ENCODE measurements at places on chromosomes 1 and 21.

GRCh38 chr1:240869071-240869470, 257.1 kb upstream of the GREM2 start:
- DNase-seq = no peak

- no peak for DNase-seq
Observed at GRCh38 chr1:45530632-45531135, 9.0 kb upstream of the PRDX1 start.

- DNase-seq = no peak
Observed at GRCh38 chr1:18278946-18279345, 171.3 kb downstream of the IGSF21 start.

- no peak for DNase-seq
Observed at GRCh38 chr1:115877511-115877910, 36.6 kb upstream of the NHLH2 start.

DNA sequence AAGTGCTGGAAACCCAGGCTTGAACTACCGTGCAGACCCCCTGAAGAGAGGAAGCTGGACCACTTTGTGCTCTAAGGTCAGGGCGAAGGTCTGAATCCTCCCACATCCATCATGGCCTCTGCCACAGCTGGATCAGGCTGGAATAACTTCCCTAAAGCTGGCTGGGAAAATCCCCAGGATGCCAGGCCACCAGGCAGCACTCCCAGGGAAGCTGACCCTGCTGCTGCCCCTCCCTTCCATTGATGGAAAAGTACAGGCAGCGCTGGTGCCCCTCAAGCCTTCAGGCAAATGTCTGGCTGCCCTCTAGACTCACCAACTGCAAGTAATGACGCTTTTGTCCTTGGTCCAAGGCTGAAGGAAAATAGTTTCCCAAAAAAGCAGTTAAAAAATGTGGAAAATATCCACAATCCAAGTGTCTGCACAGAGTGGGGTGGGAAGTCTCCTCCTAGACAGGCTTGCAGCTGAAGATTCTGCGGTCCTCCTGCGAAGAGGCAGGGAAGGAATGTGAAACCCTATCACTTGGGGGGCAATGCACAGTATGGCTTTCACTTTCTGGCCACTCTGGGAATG, 39.9 kb upstream of the TSPAN2 start:
- no peak for DNase-seq
